ENCODE measurements at places on chromosomes 2 and 18.

DNA sequence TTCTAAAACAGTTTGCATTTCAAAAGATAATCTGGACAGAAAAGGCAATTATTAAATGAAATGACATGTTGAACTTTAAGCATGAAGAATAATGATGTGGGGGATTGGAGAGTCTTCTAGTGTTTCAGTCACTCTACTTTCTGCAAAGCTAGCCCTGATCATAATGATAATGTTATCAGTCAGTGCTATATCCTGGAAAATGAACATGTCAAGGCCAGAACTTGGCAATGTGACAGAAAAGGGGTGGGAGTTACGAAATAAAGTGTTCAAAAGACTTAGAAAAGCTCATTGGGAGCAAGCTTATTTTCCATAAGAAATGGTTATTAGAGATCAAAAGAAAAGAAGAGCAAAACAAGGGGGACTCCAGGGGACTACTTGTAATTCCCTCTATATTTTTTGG lies 288.5 kb upstream of the SLC8A1 start:
- no peak for DNase-seq

DNA sequence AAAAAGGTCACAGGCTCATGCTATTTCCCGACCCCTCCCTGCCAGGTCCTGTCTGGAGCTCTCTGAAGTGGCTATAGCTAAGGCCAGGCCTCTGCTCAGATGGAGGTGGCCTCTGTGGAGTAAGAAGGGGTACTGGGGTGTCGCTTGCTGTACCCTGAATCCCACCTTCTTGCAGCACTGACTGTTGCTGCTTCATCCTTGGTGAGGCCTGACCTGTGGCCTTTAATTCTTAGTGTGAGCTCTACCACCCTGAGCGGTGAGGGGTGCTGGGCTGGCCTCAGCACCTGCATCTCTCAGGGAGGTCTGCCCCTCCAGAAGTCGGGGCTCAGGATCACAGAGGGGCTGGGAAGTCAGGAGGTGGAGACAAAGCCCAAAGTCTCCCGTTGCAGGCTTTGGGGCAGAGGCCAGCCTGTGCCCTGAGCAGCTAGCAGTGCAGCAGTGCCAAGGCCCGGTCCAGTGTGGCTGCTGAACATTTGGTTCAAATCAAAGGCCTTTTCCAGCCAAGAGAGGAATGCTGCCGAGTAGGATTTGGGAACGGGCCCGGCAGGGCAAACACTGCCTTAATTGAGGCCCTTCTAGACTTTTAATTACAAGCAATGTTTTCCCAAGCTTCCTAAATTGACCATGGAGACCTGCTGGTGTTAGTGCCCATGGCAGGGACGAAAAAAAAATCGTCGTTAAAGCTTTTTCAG lies 133.5 kb upstream of the HAAO start:
- no peak for DNase-seq

DNA sequence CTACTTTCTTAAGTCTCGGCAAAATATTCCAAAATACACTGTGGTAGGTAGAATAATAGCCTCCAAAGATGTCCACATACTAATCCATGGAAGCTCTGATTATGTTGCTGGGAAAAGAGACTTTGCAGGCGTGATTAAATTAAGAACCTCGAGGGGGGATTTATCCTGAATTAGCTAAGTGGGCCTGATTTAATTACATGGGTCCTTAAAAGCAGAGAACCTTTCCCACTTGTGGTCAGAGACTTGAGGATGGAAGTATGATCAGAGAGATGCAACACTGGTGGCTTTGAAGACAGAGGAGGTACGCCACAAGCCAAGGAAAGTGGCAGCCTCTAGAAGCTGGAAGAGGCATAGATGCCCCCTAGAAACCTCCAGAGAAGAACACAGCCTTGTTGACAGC lies 2.8 kb downstream of the DYM start:
- no peak for DNase-seq

DNA sequence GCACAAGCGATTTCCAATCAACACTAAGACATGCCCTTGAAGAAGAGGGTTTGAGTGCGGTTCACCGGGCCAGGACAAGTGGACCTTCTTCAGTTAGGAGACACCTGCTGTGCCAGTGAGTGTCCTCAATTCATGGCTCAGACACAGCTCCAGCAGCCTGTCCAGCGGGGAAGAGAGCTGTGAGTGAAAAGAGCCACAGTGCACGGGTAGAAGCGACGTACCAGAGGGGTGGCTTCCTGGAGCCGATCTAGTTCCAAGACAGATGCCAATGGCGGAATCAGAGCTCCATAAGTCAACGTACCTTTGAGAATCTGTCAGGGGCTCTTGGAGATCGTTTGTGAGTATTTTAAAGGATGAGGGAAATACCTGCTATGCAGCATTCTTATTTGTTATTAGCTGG lies 119.9 kb upstream of the SALL3 start:
- DNase-seq = no peak

DNA sequence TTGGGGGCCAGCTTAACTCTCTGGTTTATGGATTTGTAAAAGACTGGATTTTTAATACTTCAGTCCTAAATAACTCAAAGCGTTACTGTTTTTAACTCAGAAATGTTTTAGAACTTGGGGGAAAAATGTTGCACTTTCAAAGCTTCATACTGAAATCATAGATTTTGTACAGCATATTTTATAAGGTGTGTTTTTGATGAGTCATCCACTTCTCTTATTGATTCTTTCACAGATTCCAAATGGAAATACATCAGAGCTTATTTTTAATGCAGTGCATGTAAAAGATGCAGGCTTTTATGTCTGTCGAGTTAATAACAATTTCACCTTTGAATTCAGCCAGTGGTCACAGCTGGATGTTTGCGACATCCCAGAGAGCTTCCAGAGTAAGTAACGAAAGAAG lies 28.9 kb downstream of the MALT1 start:
- DNase-seq = no peak

GRCh38 chr2:28228434-28228995 lies 164.1 kb upstream of the FOSL2 start:
- DNase-seq = no peak

GRCh38 chr2:239258248-239258647 lies 142.6 kb downstream of the HDAC4 start:
- DNase-seq = no peak

- no peak for DNase-seq
These were observed 24.5 kb downstream of the CYP27A1 start for GRCh38 chr2:218806346-218806978.

DNA sequence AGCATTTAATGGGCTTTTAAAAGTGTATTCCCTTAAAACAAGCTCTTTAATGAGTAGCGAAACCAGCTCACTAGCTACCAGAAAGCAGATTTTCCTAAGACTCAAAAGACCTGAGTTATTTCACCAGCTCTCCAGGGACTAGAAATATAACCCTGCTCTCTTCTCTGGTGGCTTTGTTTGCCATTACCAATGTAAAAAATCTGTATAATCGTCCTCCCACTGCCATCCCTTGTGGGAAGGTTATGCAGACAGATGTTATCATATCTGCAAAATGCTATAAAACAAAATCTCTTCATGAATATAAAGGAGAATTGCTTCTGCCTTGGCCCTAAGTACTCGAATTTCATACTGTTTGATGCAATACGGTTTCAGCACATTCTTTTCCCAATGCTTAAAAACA lies 335.2 kb downstream of the NUP35 start:
- DNase-seq = no peak

DNA sequence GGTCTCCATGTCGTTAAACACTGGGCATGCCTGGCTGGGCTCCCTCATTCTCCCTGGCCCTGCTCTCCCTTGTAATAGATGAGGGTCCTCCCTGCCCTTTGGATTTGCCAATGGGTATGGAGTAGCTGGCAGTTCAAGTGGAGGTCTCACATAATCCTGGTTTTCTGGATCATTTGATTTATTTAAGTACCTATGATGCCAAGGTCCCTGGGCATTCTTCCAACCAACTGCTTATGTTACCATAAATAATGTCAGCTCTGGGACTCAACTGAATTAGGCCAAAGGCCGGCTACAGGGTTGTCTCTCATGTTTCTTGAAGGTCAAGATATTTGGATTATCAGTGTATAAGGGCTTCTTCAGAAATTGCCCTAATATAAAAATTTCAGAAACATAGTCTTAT lies 104.9 kb upstream of the LYPD6 start:
- no peak for DNase-seq

- DNase-seq = no peak
These were observed 68.0 kb downstream of the RNF152 start for GRCh38 chr18:61824733-61825363.

- DNase-seq = no peak
These were observed 152.8 kb upstream of the VRK2 start for GRCh38 chr2:57893786-57894185.

GRCh38 chr2:156784020-156784701 lies 348.0 kb downstream of the GPD2 start:
- DNase-seq = no peak

DNA sequence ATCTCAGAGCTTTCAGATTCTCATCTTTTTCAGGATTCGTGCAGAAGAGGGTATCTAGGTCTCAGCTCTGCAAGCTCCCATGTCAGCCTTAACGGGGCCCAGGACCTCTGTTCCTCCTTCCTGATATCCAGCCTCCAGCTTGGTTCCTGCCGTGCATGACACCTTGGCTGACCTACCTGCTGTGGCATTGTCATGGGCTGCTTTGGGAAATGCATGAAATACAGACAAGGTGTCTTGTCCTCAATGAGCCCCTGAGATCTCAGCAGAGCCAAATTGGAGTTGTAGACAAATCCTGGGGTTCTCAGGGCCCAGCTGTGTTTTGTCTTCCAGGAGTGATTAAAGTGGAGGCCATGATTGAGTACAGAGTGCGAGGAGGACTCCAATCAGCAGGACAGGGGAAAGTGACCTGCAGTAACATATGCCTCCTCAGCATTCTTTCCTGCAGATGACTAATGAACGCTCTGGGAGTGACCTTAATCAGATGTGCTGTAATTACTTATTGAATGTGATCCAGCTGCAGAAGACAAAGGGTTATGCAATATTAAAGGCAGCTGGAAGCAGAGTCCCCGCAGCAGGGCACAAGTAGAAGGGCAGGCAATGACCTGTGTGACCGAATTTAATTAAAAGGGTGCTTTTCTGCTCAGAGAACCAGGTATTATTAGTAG lies 141.1 kb downstream of the CCBE1 start:
- no peak for DNase-seq
